Hematopoietic multipotent progenitor cell treated with erythropoietin and hydrocortisone succinate and interleukin-3 and kit ligand, for 4 days (in vitro differentiated cells): ENCODE measurements at places on chromosomes 2 and 18.
A peak's percentile ranks its signal among the peaks of the same experiment; 100 is the strongest.

DNA sequence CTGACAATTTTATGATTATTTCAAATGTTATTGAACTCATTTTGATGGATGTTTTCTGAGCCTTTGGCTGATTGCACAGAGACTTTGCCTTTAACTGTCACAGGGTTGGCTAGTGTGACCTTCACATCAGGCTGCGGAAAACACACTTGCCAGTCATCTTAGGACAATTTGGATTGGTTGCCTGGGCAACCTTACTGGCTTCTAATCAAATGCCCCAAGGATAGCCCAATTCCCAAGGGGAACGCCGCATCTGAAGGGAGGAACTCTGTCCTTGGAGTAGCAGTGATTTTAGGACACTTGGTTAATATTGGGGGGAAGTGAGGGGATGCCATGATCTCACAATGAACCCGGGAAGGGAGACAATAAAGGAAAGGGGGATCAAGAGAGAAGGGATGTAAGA is 29.5 kb downstream of the OSBPL6 start:
- no peak for DNase-seq

GRCh38 chr18:13447621-13448334 is 229.2 kb downstream of the LDLRAD4 start:
- no peak for DNase-seq

DNA sequence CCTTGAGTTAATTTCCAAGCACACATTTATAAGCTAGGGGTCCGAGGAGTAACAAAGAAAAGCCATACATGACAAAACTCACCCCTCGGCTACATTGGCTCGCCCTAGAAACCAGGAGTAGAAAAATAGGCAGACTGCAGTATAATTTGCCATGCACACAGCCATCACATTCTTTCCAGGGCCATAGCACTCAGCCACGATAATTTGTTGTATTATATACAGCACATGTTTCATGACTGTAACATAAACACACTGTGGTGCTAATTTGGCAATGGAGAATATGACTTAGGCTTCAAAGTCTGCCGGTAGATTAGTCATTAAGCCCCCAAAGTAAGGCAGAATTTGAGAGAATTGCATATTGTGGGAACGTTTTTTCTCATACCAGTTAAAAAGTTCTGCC is 254.9 kb downstream of the ZNF521 start:
- DNase-seq, result no peak

DNA sequence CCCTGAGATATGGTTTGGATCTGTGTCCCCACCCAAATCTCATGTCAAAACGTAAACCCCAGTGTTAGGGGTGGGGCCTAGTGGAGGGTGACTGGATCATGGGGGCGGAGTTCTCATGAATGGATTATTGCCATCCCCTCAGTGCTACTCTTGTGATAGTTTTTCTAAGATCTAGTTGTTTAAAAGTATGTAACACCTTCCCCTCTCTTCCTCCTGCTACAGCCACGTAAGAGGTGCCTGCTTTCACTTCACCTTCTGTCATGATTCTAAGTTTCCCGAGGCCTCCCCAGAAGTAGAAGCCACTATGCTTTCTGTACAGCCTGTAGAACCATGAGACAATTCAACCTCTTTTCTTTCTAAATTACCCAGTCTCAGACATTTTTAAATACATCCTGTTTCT is 16.9 kb downstream of the PUM2 start:
- DNase-seq, result no peak

GRCh38 chr2:237879991-237880560 is 20.7 kb downstream of the RAMP1 start:
- DNase-seq, result no peak

DNA sequence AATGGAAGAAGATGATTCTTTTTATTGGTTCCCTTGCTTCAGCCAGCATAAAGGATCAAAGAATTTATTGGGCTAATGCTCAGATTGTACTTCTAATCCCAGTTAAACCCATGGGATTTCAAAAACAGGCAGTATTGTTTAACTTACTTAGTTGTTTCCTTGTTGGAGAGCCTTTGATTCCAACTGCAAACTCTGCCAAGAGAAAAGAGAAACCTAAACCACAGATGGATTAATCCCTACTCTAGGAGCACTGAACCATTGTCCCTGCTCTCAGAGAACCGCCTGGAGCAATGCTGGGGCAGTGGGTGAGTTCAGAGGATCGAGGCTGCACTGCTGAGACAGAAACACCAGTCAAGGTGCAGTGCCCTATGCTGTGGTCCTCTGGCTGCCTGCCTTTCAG is 44.9 kb upstream of the SIGLEC15 start:
- no peak for DNase-seq

DNA sequence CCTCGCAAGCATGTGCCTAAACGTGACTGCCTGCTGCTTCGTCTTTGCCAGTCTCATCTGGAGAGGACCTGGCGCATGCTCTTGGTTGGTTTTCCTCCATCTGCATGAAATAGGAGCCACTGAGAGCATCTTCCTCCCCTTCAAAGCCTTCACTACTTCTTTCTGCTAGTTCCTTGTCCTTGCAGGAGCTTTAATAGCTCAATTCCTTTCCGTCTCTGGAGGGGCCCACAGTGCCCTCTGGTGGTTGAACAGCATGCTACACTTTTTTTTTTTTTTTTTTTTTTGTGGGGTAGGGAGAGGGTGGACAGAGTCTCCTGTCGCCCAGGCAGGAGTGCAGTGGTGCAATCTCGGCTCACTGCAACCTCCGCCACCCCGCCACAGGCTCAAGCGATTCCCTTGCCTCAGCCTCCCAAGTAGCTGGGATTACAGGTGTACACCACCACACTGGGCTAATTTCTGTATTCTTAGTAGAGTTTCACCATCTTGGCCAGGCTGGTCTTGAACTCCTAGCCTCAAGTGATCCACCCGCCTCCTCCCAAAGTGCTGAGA is 59.6 kb downstream of the SP110 start:
- DNase-seq, result peak; percentile 85

- DNase-seq, result no peak
These were observed 263.0 kb downstream of the PTGR3 start for GRCh38 chr18:74945774-74946545.

GRCh38 chr2:240948905-240949790 is 43.0 kb downstream of the CROCC2 start:
- DNase-seq, result no peak

- DNase-seq, result no peak
These were observed 755.7 kb upstream of the SLC8A1 start for GRCh38 chr2:41207578-41207977.

- no peak for DNase-seq
These were observed 27.4 kb upstream of the CNNM3 start for GRCh38 chr2:96788442-96789244.

GRCh38 chr18:62925031-62925688 is 209.8 kb downstream of the PHLPP1 start:
- DNase-seq, result no peak

- no peak for DNase-seq
These were observed 8.4 kb downstream of the MYOM1 start for GRCh38 chr18:3211236-3211992.

DNA sequence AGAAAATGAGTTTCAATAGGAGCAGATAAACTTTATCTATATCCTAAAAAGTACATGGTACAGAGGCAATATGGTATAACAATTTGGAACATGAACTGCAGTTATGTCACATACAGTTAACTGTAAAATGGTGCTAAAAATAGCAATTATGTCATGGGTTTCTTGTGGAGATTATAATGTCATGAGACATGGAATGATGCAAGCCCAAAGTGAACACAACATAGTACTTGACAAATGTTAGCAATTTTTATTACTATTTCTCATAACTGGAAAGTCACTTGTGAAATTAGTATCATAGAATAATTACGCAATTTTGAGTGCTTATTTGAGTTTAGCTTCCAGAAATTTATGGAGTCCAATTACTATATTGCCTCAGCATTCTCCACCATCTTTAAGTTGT is 1263.4 kb downstream of the DSC3 start:
- DNase-seq, result no peak

DNA sequence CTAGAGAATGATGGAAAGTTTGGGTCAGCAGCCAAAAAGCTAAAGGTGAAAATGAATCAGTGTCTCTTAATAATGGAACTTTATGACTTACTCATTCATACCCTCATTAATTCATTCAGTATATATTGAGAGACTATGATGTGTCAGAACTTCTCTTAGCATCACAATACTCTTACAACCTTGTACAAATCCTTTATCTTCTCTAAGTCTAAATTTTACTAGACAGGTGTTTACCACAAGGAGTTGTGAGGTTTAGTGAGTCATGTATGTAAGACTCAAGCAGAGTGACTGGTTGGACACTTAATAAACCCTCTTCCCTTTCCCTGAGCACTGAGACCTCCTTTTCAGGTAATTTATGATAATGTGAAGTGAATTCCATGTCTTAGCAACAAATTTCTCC is 129.6 kb downstream of the PPP1R1C start:
- no peak for DNase-seq

GRCh38 chr18:31042084-31042405 is 497 bp downstream of the DSC3 start:
- no peak for DNase-seq

DNA sequence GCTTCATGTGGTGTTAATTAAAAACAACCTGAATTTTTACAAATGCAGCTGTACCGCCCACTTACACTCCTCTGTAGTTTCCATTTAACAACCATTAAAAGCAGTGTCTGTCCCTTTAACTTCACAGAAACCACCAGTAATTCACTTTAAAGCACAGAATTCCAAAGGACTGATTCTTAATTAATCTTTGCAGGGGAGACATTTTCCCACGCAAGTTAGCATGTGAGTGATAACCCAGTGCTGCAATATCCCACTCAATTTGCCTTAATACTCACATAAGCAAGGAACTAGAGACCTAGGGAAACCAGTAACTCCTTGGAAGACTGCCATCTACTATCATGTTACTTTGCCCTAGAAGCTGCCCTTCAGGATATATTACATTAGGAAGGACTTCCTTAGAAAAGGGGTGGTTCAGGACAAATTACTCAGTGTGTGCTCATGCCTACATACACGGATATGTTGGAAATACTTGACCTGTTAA is 102.3 kb downstream of the OSR1 start:
- no peak for DNase-seq

- peak; percentile 18 for DNase-seq
These were observed 44.8 kb downstream of the TCF4 start for GRCh38 chr18:55543130-55543704.

DNA sequence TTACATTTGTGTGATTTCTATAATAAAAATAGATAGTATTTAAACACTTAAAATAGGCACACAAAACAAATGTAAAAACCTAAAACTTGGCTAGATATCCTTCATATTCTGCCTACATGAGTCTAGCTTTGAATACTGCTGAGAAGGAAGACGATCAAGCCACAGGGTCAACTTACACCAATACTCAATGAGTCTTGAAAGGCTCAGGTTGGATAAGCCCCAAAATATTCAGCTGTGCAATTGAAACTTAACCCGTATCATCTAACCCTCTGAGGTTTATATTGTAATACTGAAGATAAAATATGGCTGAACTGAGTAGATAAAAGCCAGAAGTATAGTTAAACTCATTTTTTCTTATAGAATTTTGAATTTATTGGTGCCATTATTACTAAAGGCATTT is 313.0 kb upstream of the NRXN1 start:
- DNase-seq, result no peak

DNA sequence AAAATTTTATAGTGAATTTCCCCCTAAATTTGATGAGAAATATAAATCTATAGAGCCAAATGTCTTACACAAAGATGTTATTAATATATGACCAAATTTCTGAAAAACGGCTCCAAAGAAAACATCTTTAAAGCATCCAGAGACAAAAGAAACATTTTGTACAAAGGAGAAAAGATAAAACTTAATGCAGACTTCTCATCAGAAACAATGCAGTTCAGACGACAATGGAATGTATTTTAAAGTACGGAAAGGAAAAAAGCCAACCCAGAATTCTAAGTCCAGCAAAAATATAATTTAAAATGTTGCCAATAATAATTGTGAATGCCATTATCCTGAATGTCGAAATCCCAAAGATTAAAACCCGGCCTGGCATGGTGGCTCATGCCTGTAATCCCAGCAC is 129.4 kb downstream of the MCFD2 start:
- DNase-seq, result no peak

- DNase-seq, result no peak
These were observed 128.1 kb upstream of the PDE1A start for GRCh38 chr2:182554950-182555349.

GRCh38 chr2:74865770-74866674 is 32.1 kb downstream of the HK2 start:
- no peak for DNase-seq

- DNase-seq, result peak; percentile 93
These were observed at the start of gene FSIP2 for GRCh38 chr2:185738679-185739472. Gene FSIP2 (plus strand): TSS chr2:185738804. CDS start chr2:185738895, 91 bp downstream.

DNA sequence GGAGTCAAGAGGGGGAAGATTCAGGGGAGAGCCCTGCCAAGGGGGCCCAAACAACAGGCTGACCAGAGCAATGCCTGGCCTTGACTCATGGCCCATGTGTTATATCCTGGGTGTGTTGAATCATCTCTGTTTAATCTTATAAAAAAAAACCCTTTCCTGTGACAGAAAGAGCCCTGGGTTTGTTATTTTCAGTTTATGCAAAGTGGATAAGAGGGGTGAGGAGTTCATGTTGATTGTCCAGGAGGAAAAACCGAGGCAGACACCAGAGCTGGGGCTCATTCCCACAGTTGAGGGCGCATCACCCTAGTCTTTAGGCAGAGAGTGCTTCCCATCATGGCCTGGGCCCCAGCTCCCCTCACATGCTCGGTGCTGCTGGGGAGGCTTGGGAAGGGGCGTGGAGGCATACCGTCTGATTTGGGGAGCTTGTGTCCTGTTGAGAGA is 30.9 kb upstream of the IL37 start:
- no peak for DNase-seq

- no peak for DNase-seq
These were observed 6.3 kb upstream of the APOB start for GRCh38 chr2:21050164-21050563.

DNA sequence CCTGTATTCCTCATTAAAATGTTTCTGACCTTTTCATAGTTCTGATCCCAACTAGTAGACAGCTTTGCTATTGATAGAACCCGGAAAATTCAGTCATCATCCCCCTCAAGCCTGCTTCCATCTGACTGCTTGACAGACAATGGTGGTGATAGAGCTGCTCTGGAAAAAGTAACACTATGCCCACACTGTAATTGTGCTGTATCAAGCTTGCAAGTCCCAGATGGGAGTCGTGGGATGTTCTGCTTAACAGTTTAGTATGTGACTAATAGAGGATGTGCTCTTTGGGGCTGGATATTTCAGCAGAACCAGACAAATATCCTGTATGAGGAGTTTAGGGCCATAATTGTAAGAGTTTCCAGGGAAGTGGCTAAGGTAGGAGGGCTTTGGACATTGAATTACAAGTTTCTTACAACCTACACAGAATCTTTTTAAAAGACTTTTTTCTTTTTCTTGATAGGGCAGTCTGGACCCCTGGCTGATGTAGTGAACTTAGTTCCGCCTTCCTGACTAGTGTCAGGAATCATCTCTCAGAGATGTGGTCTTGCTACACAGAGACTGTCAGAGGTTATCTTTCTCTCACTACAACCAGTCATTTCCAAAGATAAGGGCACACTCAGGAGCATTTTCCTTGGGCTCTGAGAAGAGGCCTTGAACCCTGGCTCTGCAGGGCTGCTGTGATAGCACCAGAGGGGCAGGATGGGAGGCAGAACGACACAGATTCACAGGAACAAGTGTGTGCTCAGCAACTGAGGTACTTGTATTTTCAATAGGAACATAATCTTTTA is 158.0 kb upstream of the RBMS1 start:
- peak; percentile 11 for DNase-seq

- DNase-seq, result no peak
These were observed 4.6 kb upstream of the SEH1L start for GRCh38 chr18:12943215-12943614.
